ENCODE measurements at places on chromosomes 7 and 10.

DNA sequence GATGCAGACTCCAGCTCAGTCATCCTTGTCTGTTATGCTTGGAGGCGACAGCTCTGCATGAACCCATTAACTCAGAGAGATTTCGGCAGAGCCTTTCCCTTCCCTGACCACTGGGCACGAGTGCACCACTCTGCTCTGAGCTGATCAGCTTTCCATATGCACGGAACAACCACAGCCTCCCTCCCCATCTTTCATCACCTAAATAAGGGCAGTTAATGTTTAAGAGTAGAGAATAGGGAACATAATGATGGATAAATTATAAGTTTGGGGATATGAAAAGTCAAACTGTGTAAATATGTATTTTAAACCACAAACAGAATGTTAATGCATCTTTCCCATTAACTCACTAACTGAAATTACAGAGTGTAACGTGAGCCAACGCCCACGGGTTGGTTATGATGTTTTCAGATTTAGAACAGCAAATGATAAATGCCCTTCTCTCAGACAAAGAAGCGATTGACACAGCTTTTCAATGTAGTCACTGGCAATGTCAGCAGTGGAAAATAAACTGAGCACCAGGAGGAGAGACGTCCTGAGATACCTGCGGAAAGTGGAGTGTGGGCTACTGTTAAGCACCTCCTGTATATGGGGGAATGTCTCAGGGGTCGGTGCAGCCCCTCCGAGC is 658.2 kb downstream of the LRMDA start:
- DNase-seq, result no peak

- no peak for DNase-seq
Measured at GRCh38 chr10:32239769-32240168, 107.2 kb downstream of the EPC1 start.

GRCh38 chr7:19305698-19306097 is 160.5 kb upstream of the FERD3L start:
- DNase-seq, result no peak

DNA sequence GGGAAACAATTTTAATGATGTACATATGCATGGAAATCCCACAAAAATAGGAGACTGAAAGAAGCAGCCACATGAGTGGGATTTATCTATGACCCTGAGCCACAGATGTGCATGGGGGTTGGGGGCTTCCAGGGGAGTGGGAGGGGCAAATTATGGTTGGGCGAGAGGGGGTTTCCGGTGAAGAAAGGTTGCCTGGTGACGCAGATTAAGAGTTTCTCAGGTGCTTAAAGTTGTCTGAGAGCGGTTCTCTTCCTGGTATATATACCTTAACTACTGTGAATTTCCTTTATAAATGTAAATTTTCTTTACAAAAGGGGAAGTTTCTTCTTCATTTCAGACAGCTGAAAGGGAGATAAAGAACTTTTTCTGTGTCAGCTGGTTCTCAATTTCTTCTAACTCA is 273.6 kb upstream of the PITRM1 start:
- no peak for DNase-seq

- DNase-seq, result no peak
Measured at GRCh38 chr7:64581391-64581790, 18.5 kb upstream of the ZNF680 start.

- peak; percentile 85 for DNase-seq
Measured at GRCh38 chr7:12570534-12571461, at the start of gene SCIN. SCIN (plus strand) TSS chr7:12570720; CDS start chr7:12570787, 67 bp downstream.

GRCh38 chr7:36925691-36926090 is 201.4 kb upstream of the AOAH start:
- DNase-seq, result no peak

DNA sequence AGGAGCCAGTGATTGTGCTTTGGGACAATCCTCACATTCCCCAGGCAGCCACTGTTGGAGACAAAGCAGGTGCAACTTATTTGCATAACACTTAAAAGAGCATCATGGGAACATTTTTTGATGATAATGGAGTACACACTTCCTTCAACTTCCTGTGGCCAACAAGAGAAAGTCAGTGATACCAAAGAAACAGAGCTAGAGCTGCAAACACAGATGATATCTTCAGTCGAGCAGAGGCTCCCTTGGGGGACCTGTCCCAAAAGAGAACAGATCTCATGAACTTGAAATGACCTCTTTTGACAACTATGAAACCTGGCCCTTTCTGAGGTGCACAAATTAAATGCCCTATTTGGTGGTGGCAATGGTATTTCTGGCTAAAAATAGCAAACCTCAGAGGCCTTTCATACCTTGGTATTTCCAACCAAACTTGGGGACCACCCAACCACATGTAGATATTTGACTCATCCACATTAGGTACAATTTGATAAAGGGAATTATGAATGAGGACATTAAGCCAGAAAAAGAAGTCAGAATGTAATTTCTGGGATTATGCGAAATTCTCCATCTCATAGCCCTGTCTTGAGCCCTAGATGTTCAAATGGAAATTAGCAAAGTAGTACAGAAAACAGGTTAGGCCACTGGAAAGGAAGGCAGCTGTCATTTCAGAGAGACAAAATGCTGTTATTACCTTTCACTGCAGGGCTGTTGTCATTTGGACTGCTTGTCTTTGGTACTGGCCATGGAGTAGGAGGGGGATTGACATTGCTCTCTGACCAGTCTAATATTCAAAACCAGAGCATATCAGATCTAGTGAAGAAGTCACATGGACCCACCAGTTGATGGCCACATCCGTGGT is 146.2 kb downstream of the ICA1 start:
- no peak for DNase-seq

DNA sequence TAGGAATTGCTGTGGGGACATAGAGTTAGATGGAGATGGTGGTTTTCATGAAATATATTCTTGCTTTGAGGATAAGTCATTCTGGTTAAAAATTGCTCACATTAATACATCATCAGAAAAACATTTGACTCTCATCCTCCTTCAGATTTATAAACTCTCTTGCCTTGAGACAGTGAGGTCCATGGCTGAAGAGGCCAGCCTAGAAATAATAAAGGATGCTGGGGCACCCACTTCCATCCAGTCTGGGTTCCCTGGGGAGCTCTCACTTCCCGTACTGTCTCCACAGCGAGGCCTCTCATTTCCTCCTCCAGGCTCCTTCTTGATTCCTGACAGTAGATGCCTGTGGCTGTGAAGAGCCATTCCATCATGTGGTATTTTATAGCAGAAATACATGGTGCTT is 73.3 kb upstream of the PRKG1 start:
- no peak for DNase-seq

GRCh38 chr10:97843281-97843671 is 6.4 kb upstream of the GOLGA7B start:
- DNase-seq, result no peak

- DNase-seq, result peak; percentile 34
Measured at GRCh38 chr10:3873728-3874461, 88.9 kb upstream of the KLF6 start.

DNA sequence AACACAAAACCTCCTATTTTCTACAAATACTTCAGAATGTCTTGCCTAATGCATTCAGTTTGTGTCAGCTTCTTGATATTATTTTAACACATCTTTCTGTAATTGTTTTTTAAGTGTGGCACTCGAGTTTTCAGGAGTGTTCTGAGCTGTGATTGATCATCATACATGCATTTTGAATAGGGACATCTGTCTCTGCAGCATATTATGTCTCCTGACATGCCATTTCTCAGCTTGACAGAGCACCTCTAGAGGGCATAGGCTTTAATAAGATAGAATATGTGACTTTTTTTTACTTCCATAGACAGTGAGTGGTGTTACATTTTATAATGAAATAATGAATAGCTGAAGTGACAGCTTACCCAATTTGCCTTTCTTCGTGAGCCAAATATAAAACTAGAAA is 219.2 kb upstream of the HDAC9 start:
- DNase-seq, result peak; percentile 37

DNA sequence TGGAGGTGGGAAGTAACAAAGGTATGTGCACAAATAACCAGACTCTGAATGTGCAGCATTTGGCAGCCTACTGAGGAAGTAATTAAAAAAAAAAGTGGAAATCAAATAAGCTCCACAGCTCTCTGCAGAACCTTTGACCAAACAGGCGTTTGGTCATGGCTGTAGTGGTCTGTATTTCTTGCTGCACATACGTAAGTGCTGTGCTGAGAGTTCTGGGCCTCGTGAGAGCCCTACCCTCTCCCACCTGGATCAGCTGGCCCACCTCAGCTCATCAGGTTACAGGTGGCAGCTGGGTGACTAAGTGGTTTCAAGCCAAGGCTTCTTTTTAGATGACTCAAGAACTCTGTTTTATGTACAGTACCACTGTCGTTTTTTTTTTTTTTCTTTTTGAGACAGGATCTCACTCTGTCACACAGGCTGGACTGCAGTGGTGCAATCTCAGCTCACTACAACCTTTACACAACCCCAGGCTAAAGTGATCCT is 178.2 kb upstream of the KLF6 start:
- peak; percentile 9 for DNase-seq

DNA sequence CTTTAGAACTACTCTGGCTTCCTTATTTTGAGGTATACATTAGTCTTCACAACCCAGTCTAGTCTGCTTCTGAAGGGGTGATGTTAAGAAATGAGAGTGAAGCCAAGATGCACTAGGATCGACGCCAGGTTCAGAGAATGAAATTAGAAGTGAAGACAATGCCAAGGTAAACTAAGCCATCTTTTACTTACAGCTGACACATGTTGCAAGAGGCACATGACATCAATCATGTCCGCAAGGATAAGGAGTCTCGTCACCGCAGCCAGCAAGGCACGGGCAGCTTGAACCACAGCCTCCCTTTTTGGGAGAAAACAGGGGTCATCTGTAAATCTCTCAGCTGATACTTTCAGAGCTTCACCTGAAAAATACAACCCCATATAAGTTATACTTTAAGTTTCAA is 156.7 kb downstream of the CTNNA3 start:
- no peak for DNase-seq

DNA sequence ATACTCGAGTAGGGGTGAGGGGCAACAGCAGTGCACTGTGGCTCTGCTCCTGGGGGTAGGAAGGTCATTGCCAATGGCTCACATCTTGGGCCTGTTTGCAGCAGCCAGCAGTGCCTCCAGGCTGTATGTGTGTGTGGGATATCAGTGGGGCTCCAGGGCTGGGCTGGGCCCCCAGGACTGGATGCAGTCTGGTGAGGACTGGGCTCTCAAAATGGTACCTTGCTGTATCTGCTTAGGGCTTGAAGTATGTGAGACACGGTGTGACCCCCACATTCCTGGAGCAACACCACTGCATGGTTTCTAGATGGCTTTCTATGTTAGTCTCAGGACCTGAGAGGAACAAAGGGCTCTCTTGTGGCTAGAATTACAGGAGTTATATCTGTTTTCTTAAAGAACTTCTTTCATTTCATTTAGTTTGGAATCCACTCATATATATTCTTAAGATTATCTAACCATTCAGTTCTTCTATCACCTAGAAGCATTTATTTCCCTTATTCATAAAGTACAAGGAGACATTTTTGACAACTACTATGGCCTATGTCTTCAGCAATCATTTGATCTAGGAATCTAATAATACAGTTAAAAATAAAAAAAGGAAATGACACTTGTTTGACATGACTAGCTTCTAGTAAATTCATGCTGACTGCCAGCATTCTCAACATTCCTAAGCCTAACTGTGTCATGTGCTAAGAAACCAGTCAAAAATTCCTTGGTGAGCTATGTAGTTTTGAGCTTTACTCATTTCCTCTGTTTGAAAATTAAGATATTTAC is 443.2 kb upstream of the SEMA3A start:
- DNase-seq, result no peak

- no peak for DNase-seq
Measured at GRCh38 chr10:73166972-73167371, 836 bp downstream of the ECD start.

DNA sequence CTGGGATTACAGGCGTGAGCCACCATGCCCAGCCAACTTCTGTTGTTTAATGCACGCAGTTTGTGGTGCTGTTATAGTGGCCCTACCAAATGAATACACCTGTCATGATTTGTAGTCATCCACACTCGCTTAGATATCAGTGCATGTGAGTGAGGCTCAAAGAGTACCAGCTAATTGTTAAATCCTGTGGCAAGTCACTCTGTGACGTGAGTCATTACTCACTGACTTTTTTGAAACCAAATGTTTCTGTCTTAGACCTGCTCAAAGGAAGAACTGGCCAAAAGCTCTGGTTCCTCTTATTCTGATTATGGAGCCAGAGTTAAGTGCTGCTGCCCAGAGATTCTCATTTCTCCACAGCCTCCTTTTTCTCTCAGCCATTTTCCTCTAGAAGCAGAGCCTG is 109.4 kb downstream of the PRKAG2 start:
- DNase-seq, result no peak

- DNase-seq, result no peak
Measured at GRCh38 chr10:70981936-70982335, 93.6 kb upstream of the PCBD1 start.

GRCh38 chr10:7480742-7481367 is 70.0 kb upstream of the SFMBT2 start:
- no peak for DNase-seq

DNA sequence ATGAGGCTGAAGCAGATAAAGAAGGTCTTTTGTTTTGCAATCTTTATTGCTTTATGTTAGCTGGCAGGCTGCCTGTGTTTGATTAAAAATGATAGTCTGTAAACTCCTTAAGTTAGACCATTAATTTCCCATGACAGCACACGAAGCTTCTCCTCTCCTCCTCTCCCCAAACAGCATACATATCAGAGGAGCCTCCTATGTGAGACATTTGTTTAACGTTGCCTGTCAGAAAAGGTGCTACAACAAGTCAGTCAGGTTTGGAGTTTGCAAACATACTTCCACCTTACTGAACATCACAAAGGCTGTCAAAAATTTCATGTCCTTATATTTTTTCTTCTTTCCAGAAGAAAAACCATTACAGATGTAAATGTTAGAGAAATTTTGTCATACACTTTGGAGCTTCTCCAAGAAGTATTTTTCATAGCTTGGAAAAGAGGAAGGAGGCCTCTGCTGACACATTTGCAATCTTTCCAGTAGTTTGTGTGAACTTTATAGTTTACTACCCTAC is 393.1 kb downstream of the EXOC4 start:
- DNase-seq, result no peak

DNA sequence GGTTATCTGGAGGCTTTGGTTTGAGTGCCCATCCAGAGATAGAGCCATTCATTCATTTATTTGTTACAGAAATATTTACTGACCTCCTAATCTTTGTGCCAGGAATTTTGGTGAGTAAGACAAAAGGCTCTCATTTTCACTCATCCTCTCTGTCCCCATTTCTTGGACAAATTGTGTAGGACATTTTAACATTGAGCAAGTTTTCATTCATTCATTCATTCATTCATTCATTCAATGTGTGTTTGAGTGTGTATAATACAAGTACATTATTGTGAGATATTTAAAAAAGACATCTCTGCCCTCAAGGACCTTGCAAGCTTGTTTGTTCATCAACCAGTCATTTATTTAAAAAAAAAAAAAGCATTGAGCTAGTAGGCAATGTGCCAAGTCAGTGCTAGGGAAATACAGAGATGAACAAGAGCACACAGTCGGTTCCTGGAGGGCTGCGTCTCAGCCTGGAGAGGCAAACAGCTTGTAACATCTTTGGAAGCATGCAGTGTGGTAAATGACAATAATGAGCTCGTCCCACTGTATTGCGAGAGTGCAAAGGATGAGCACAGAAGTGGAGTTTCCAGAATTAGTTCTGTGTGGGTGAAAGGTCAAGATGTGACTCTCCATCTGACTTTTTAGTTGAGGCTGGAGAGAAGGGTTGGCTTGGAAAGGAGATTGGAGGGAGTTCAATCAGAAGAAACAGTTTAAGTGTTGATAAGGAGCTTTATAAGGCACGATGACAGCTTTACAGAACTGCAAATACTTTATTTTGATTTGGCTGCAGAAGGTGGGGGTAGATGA is 50.5 kb upstream of the HBP1 start:
- DNase-seq, result peak; percentile 37
